ENCODE measurements at places on chromosomes 3 and 15.

GRCh38 chr3:171948674-171949073 is 90.7 kb upstream of the FNDC3B start:
- H3K36me3 ChIP-seq, result no peaks in the 10 kb centered on the region
- H3K4me3 ChIP-seq, result no peak overlapping the region
- H3K4me1 ChIP-seq, result peaks cover 12% of the 10 kb centered on the region
- peaks cover 14% of the 10 kb centered on the region for H3K27me3 ChIP-seq
- no peak overlapping the region for H3K27ac ChIP-seq

GRCh38 chr15:75966073-75966472 is 46.2 kb downstream of the NRG4 start:
- H3K36me3 ChIP-seq, result no peaks in the 10 kb centered on the region
- no peaks in the 10 kb centered on the region for H3K27me3 ChIP-seq
- no peaks in the 10 kb centered on the region for H3K4me1 ChIP-seq
- H3K4me3 ChIP-seq, result no peak overlapping the region
- DNase-seq, result no peak

DNA sequence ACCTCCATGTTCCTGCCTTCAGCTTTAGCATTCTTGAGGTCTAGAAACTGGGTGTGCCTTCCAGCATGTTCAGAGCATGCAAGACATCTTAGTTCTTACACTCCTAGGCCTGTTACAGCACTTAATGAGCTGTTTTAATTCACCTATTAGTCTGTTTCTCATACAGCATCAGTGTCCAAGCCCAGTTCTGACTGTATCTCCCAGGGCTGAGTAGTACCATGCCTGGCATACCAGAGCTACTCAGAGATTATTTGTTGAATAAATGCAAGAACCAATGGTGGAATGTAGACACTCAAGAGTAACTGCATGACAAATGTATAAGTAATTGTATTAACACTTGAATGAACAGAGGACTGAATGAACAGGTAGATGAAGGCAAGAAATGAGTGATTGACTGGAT is 61.8 kb upstream of the SCN5A start:
- no peak overlapping the region for H3K27ac ChIP-seq
- H3K4me1 ChIP-seq, result no peaks in the 10 kb centered on the region
- DNase-seq, result no peak
- no peaks in the 10 kb centered on the region for H3K27me3 ChIP-seq
- no peak overlapping the region for H3K4me3 ChIP-seq

DNA sequence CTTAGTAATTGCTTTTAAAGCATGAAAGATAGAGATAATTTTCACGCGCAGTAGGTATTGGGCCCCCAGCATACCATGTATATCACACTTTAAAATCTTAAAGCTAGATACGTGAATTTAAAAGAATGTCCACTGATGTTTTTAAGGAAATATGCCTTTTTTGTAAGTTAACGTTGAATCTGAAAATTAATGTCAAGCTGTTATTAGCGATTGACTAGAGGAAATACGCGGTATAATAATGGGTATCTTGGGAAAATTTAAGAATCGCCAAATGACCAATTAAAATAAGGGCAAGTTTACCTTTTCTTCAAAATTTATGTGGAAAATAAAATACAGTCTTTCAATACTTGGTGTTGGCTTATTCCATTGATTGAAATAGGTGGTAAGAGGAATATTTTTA is 13.3 kb upstream of the CHD2 start:
- no peak overlapping the region for H3K27ac ChIP-seq
- peaks cover 5% of the 10 kb centered on the region for H3K4me1 ChIP-seq
- DNase-seq, result no peak
- H3K27me3 ChIP-seq, result no peaks in the 10 kb centered on the region

GRCh38 chr3:175163686-175164085 is 304.6 kb downstream of the NAALADL2 start:
- H3K36me3 ChIP-seq, result no peaks in the 10 kb centered on the region
- no peaks in the 10 kb centered on the region for H3K27me3 ChIP-seq
- H3K4me3 ChIP-seq, result no peak overlapping the region
- no peak for DNase-seq

DNA sequence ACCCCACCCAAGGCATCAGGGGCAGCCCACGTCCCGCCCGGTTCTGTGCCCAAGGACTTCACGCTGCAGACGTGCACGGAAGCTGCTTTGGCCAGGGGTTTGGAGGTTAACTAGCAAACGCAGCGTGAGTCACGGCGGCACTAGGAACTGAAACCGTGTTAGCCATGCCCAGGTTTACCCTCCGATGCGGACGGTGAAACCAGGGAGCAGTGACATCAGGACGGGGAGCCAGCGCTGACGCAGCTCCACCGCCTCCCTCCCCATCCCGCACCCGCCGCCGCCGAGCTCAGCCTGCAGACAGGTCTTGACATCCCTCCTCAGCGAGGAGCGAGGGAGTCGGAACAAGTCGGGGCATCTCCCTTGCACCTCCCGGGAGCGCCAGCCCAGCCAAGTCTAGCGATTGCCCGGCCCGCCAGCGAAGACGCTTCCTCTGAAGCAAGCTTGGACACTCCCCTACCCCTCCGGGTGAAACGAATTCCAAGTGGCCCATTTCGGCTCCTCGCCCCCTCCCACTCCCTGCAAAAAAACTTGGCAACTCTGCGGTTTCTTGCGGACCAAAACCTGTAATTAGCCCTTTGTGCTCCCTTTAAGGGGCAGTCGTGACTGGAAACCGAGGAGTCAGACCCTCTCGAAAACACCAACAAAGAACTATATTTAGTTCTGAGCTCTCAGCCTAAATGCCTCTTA is 1.4 kb upstream of the RAP2B start:
- H3K4me1 ChIP-seq, result peaks cover 10% of the 10 kb centered on the region
- H3K36me3 ChIP-seq, result peaks cover 16% of the 10 kb centered on the region
- no peaks in the 10 kb centered on the region for H3K27me3 ChIP-seq
- DNase-seq, result peak; percentile 97

DNA sequence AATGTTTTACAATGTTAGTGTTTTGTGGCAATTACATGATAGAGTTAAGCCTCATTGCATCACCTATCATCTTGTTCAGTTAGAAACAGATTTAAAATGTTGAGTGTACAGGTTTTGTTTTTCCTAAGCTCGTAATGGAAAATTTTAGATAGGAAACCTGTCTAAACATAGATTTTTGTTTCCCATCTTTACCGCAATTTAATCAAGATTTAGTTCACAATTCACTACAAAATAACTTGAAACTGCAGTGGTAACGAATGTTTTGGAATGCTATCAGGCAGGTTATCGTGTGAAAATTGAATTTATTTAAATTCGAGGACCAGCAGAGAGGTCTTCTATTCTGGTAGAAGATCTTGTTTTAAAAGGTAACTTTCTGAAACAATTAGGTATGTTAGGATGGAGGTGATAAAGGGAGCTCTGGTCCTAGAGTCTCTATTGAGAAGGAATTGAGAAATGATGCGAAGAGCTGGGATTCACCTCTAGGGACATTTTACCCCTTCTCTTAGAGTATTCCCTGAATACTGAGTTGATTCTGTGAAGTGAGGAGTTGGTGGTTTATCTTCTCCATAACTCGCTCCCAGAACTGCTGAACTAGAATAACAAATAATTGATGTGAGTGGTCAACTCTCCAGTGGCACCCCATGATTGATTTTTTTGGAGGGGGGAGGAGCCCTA is 1.4 kb downstream of the DOCK3 start:
- no peak for DNase-seq
- H3K27ac ChIP-seq, result no peak overlapping the region
- no peaks in the 10 kb centered on the region for H3K36me3 ChIP-seq
- no peaks in the 10 kb centered on the region for H3K27me3 ChIP-seq

DNA sequence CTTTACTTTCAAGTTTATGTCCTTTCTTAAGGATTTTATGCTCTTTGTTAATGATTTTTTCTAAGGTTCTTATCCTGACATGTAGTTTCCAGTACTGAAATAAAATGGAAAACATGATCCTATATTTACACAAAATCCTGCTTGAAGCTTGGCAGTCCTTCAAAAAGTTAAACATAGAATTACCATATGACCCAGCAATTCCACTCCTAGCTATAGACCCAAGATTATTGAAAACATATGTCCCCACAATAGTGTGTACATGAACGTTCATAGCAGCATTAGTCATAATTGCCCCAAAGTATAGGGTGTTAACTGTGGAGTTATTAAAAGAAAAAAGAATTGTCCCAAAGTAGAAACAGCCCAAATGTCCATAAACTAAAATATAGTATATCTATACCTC is 33.2 kb downstream of the ITGB5 start:
- no peaks in the 10 kb centered on the region for H3K27me3 ChIP-seq
- H3K27ac ChIP-seq, result no peak overlapping the region
- H3K4me1 ChIP-seq, result peaks cover 29% of the 10 kb centered on the region
- no peak for DNase-seq
- no peaks in the 10 kb centered on the region for H3K36me3 ChIP-seq

DNA sequence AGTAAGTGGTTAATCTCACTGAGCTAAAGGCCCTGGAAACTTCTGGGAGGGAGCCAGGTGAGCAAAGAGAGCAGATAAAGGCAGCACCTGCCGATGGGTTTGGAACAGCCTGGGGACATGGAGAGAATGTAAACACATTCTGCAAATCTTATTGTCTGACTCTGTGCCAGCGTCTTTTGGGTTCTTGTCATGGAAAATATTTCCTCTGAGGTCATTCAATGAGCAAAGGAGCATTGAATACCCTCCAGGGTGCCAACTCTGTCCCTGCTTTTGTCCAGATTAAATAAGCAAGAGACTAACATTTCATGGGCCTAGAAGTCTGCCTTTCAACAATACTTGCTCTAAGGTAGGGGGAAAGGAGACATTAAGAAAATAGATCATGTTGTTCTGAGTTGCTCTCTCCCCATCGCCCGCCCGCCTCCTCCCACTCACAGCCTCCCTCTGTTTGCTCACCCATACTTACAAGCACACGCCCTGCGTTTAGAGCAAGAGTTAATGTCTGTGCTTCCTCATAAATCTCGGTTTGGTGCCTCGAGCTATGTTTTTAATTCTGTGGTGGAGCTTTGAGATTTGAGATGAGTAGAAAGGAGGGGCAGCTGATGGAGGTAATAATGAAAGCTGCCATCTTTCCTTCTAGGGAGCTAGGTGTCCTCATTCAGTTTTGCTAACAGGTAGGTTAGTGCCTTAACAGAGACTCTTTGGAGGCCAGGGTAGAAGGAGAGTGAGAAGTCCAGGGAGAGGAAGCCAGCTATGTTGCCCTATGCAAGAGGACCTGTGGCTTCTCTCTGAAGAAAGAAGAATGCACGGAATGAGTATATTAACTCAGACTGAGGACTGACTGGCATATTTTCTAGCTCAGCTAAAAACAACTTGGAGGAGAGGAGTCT is 132.9 kb downstream of the TPRG1 start:
- H3K4me1 ChIP-seq, result no peaks in the 10 kb centered on the region
- H3K27me3 ChIP-seq, result no peaks in the 10 kb centered on the region
- peak overlapping the region; percentile 89 for H3K27ac ChIP-seq
- no peak overlapping the region for H3K4me3 ChIP-seq
- H3K36me3 ChIP-seq, result no peaks in the 10 kb centered on the region

- peak overlapping the region; percentile 38 for H3K27ac ChIP-seq
- no peaks in the 10 kb centered on the region for H3K27me3 ChIP-seq
- H3K36me3 ChIP-seq, result no peaks in the 10 kb centered on the region
Measured at GRCh38 chr15:70605606-70606410, 157.6 kb downstream of the UACA start.

- no peak overlapping the region for H3K4me3 ChIP-seq
- no peaks in the 10 kb centered on the region for H3K27me3 ChIP-seq
- DNase-seq, result no peak
Measured at GRCh38 chr15:39880718-39881387, 39.2 kb downstream of the GPR176 start.

DNA sequence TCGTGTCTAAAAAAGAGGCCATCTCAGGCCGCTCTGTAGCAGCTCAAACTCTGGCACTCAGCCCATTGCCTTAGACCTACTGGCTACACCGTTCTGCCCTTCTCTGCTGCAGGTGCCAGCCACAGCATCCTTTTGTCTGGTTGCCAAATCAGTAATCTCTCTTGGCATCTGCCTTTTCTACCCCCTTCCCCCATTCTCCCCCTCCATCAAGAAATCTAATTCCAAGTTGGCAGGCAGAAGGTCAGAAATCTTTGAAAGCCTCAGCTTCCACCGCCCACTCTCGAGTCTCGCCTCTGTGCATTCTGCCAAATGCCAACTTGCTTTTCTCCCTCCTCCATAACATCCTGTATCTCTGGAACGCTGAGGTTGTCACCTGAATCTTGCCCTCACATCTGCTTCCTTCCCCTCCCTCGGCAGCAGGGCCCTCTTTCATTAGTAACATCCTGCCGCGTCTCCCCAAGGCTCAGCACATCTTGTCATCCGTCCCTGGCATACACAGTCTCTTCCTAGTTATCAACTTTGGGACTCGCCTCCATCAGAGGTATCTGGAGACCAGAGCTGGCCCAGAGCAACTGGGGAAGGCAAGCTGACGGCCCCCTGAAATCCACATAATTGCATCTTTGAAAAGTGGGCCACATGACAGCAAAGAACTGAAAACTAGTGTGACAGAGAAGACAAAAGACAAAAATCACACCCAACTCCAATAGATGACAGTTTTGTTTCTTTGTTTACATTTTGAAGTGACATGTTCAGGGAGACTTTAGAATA is 312.0 kb upstream of the CCDC54 start:
- no peaks in the 10 kb centered on the region for H3K27me3 ChIP-seq
- H3K27ac ChIP-seq, result no peak overlapping the region
- DNase-seq, result peak; percentile 4
- peaks cover 4% of the 10 kb centered on the region for H3K4me1 ChIP-seq

- DNase-seq, result peak; percentile 15
- H3K27ac ChIP-seq, result no peak overlapping the region
- no peak overlapping the region for H3K4me3 ChIP-seq
- H3K4me1 ChIP-seq, result peaks cover 8% of the 10 kb centered on the region
- no peaks in the 10 kb centered on the region for H3K36me3 ChIP-seq
- H3K27me3 ChIP-seq, result no peaks in the 10 kb centered on the region
Measured at GRCh38 chr3:126129398-126129891, 45.5 kb upstream of the SLC41A3 start.

DNA sequence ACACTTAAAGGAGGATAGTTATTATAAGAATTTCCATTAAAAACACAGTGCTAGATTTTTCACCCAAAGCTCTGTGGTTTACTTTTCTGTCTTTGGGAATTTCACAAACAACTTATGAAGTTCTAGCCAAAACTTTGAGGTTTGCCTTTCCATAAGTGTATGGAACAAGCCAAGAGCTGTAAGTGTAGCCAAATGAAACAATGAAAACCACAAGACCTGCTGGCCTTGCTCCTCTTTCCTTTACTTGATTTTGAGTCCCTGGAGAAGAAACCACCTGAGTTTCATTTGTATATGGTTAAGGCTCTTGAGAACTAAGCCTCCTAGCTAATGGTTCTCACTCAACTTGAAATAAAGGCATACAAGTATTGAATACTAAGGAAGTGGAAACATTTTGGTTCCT is 365.3 kb upstream of the EPHA3 start:
- no peak for DNase-seq
- H3K27ac ChIP-seq, result no peak overlapping the region
- no peaks in the 10 kb centered on the region for H3K36me3 ChIP-seq
- H3K27me3 ChIP-seq, result no peaks in the 10 kb centered on the region

- DNase-seq, result no peak
- H3K27me3 ChIP-seq, result no peaks in the 10 kb centered on the region
- no peaks in the 10 kb centered on the region for H3K4me1 ChIP-seq
- no peaks in the 10 kb centered on the region for H3K36me3 ChIP-seq
- H3K27ac ChIP-seq, result no peak overlapping the region
- H3K4me3 ChIP-seq, result no peak overlapping the region
Measured at GRCh38 chr15:48751595-48751994, 59.3 kb downstream of the CEP152 start.

- no peak overlapping the region for H3K4me3 ChIP-seq
- no peaks in the 10 kb centered on the region for H3K27me3 ChIP-seq
- H3K36me3 ChIP-seq, result no peaks in the 10 kb centered on the region
- no peak overlapping the region for H3K27ac ChIP-seq
- H3K4me1 ChIP-seq, result no peaks in the 10 kb centered on the region
Measured at GRCh38 chr3:74134831-74135230, 479.6 kb downstream of the CNTN3 start.

- DNase-seq, result peak; percentile 71
- H3K4me3 ChIP-seq, result peak overlapping the region; percentile 98
- peaks cover 7% of the 10 kb centered on the region for H3K36me3 ChIP-seq
Measured at GRCh38 chr15:56919609-56920366, 1.3 kb downstream of the TCF12 start.

Data from lung (tissue), 17 donors.